ENCODE measurements at places on chromosomes 11 and 22.

GRCh38 chr11:2587976-2588748 lies 111.6 kb downstream of the KCNQ1OT1 start:
- DNase-seq = no peak

GRCh38 chr11:15327786-15328231 lies 213.1 kb downstream of the INSC start:
- peak; percentile 3 for DNase-seq

DNA sequence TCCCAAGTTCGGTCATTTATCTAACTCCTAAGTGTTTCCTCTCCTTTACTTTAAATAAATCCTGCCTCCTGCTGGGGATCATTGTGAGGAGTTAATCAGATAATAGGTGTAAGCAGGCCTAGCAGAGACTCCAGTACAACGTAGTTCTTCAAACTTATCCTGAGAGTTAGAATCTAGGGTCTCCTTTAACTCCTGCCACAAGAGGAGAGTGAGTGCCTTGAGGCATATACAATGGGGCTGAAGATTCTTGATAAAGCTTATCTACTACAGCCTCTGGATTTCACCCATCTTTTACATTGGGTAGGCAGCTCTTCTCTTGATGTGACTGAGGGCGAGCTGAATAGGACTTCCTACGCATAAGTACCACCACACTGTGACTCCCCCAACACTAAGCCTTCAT lies 3.1 kb upstream of the GALNT18 start:
- DNase-seq = no peak

GRCh38 chr22:36368359-36368983 lies 19.3 kb downstream of the MYH9 start:
- DNase-seq = peak; percentile 90

DNA sequence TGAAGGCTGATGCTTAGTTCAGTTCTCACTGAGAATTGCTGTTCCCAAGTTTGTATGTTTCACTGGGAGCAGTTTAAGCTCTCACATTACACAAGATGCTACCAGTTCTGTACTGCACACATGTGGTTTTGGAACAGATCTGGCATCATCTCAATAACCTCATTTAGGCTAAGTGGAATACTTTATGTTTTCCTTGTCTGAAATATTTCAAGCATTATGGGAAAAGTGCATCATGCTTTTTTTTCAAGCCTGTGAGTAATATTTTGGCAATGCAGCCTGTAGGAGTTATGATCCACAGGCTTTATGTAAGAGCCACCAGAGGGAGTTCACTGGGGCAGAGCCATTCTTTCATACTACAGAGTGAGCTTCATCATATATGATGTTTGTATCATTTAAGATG lies 141.5 kb downstream of the OR4C45 start:
- peak; percentile 44 for DNase-seq

GRCh38 chr22:36728505-36728904 lies 25.0 kb upstream of the CACNG2 start:
- DNase-seq = no peak

GRCh38 chr11:490186-490929 lies 16.7 kb downstream of the RNH1 start:
- no peak for DNase-seq

DNA sequence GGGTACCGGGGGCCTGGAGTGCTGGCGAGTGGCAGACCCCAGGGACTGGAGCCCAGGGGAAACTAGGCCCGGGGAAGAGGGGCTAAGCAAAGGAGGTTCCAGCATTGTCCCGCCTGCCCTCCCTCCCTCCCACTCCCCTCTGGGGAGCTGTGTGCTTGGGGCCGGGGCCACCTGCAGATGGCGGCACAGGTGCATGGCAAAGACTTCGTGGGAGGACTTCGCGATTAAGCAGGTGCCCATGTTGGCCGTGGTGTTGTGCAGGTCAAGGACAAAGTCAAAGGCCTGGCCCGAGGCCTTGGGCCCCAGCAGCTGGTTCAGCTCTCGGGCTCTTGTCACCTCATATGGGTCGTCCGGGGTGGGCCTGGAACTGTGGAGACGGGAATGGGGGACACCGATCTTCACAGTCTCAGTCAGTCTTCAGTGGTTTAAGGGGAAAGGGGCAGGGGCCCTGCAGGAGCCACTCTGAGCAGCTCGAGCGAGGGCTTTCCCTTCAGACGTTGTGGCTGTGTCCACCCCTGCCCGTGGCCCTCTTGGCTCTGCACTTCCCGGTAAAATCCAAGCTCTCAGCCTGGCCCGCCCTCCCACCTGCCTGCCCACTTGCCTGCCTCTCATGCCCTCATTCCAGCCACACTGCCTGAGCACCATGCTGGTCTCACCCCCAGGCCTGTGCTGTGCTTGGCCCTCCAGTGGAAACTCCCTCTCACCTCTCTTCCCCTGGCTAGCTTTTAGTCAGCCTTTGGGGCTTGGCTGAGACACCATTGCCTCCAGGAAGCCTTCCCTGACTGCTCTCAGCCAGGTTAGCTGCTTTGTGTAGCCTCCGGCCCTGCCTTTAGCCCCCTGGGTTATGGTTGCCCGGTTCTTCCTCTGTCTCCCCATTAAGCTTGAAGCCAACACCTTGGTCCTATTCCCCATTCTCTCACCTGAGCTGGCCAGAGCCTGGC lies 4.7 kb downstream of the ACY3 start:
- no peak for DNase-seq

DNA sequence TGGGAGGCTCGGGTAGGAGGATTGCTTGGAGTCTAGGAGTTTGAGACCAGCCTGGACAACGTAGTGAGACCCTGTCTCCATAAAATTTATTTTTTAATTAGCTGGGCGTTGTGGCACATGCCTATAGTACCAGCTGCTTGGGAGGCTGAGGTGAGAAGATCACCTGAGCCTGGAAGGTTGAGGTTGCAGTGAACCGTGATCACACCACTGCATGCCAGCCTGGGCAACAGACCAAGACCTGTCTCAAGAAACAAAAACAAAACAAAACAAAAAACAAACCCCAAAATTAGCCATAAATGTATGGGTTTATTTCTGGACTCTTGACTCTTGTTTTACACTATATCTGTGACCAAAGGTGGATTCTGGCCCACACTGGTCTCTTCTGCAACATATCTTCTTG lies 41.6 kb downstream of the EIF3F start:
- no peak for DNase-seq

DNA sequence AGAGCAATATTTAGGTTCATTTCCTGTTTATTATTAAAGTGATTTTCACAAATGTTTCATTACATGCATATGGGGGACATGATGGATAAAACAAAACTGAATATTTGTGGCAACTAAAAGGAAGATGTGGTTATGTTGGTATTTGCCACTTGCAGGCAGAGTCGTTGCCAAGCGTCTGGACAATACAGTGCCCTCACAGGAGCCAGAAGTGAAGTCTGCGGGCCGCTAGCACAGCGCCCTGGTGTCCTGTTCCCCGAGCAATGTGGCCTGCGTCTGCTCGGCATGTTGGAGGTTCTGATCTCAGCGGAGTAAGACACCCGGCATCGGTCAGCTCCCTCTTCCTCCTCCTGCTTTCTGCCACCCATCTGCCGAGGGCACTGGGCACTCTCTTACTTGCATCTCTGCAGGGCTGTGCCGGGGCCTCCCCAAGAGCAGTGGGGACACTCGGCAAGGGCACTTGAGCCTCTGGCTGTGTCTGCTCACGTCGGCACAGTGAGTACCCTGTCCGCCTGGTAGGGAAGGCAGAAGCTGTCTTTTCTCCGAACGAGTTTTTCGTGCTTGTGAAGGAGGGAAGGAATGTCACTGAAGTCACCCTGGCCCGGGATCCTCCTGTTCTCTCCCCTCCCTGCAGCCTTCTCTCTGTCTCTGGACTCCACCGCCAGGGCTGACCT lies 10.5 kb upstream of the TTLL12 start:
- DNase-seq = peak; percentile 79

- peak; percentile 16 for DNase-seq
Measured at GRCh38 chr11:47109727-47110246, 66.9 kb downstream of the ARFGAP2 start.

GRCh38 chr11:130726234-130727037 lies 189.8 kb downstream of the SNX19 start:
- peak; percentile 50 for DNase-seq

GRCh38 chr11:68213135-68213515 lies at the start of gene KMT5B:
Gene KMT5B, minus strand, starts transcription at chr11:68213296. Its CDS starts 23,220 bp downstream, at chr11:68190076.
- DNase-seq = peak; percentile 69

DNA sequence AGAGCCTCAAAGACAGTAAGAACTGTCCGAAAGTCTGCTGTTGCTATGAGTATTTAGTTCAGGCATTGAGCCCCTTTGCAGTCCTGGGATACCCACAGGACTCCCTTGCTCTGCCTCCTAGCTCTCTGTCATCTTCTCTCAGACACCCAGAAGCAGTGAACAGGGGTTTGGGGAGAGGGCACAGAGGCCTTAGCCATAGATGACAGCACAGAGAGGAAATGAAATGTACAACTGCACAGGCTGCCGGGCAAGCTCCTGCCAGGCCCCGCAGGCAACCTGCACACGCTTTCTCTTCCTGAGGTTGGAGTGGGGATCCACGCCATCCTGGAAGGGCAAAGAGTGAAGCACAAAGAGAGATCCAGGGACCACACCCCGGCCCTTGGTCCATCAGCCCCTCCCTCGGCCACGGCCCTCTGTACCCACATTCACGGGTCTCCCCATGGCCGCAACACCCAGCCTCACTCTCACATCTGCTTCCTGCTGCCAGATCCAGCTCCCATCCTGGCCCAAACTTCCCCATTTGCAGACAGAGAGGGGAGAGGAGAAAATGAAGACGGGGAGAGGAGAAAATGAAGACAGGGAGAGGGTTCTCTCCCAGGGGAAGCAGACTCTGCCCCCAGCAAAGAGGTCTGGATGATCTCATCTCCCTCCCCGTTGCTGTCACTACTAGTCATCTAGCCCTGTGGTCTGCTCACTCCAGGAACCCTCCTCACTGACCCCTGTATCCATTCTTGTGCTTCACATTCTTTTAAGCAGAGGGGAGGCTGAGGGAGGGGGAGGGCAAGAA lies 40.7 kb downstream of the CD6 start:
- DNase-seq = no peak

DNA sequence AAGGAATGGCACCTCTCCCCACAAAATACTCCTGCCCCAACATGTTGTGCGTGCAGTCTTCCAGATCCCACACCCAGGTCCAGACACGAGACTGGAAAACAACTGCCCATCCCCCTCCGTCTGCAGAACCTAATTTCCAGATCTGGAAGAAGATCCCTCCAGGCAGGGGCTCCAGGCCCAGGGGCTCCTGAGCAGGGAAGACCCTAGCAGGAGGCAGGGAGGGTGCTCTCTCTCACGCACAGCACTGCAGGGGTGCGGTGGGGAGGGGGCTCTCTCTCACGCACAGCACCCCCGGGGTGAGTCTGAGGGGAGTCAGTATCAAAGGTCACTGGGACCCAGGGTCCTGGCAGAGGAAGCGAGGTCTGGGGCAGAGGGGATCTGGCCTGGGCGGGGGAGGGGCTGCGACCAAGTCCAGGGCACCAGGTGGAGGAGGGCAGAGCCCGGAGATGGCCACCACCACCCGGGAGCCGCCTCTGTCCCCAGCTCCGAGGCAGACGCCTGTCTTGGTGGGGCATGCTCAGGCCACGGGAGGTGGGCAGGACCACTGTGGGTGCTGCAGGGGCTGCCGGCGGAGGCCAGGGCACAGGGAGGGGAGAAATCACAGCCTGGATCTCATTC lies 1.7 kb downstream of the MLC1 start:
- DNase-seq = no peak

DNA sequence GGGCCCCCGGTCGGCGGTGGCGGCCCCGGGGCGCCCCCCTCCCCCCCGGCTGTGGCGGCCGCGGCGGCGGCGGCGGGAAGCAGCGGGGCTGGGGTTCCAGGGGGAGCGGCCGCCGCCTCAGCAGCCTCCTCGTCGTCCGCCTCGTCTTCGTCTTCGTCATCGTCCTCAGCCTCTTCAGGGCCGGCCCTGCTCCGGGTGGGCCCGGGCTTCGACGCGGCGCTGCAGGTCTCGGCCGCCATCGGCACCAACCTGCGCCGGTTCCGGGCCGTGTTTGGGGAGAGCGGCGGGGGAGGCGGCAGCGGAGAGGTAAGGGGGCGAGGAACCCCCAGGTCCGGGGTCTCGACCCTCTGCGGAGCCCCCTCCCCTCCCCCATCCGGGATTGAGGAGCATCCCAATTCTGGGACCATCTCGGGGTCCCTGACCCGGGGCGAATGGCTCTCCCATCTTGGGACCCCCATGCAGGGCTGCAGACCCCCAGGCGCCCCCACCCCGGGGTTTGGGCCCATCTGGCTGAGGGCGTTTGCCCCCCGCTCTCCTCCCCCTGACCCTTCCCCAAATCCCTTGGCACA lies 431 bp downstream of the KMT2A start:
- no peak for DNase-seq

DNA sequence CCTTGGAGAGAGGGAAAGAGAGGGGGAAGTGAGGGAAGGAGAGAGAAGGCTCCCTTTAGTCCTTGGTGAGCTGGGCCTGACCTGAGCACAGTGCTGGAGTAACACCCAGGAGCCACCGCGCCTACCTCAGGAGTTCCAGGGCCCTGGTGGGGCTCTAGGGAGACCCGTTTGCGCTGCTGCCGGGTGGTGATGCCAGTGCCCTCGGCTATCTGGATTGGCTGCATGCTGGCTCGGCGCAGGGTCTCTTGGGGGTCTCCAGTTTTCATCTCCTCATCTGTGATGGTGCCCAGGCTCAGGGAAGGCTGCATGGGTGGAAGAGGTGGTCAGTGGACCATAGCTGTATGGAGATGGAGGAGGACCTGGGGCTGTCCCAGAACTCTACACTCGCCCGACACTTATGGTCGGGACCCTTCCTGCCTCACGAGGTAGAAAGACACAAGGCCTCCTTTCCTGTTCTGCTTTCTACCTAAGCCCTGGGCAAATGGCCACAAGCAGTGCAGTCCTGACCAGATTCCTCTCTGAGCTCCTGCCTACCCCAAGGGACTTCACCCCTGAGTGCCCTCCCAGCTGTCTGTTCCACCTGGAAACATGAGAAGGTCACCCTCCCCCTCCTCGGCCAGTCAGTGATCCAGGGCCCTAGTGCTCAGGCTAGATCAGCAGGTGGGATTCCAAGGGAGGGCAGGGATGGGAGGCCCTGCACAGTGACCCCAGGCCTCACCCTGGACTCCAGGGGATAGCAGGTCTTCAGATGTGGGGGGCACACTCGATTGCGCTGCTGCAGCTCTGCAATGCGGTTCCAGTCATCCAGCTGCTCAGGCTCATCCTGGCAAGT lies 6.0 kb downstream of the IL18BP start:
- DNase-seq = no peak

DNA sequence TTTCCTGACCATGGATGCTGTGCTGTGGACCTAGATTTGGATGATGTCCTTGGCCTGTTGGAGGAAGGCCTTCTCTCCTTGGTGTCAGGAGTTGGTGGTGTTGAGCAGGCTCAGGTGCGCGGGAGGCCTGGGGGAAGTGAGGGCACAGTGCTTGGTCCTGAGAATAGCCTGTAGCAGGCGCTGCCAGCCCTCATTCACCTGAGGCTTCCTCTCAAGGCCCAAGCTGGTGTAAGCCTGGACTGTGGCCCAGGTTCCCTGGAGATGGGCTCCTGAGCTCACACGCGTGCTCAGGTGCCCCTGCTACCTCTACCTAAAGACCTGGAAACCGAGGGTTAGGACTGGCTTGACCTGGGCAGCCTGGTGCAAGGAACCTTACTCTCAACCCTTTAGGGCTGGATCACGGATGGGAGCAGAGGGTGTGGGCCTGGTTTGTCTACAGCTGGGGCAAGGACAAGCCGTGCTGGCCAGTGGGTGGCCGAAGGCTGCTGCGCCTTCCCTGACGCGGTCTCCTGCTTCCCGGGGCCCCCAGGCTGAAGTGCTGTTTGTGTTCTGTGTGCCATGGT lies 7.8 kb upstream of the GRAMD4 start:
- DNase-seq = no peak

- DNase-seq = no peak
Measured at GRCh38 chr11:67436459-67437081, 912 bp downstream of the PTPRCAP start.

GRCh38 chr22:36117053-36117554 lies 43.5 kb downstream of the APOL3 start:
- no peak for DNase-seq

Data from AG10803 (cell line).